ENCODE measurements at places on chromosomes 6 and 20.
A peak's percentile ranks its signal among the peaks of the same experiment; 100 is the strongest.

DNA sequence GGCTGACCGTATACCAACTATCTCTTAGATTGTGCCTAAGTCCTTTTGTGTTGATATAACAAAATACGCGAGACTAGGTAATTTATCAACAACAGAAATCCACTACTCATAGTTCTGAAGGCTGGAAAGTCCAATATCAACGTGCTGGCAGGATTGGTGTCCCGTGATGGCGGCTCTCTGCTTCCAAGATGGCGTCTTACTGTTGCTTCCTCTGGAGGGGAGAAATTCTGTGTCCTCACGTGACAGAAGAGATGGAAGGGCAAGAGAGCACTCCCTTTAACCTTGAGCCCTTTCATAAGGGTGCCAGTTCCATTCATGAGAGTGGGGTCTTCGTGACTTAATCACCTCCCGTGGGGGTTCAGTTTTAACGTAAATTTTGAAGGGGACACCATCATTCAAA lies 28.1 kb downstream of the RNF144B start:
- DNase-seq, result no peak

DNA sequence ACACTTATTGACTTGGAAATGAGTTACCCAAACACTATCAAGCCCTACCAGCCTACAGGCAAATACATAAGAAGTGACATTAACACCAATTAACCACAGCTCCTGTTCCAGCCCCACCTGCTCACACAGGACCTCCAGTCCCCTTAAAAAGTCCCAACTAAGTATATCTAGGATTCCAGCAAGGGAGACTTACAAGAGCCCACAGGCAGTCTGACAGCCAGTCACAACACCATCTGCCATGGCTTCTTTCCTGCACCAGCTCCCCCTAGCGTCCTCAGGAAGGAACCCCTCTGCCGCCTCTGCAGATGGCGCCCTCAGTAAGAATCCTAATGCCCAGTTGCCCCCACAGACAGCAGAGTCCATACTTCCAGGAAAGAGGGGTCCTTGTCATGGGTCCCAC lies 122.1 kb downstream of the HIVEP2 start:
- DNase-seq, result peak; percentile 12

DNA sequence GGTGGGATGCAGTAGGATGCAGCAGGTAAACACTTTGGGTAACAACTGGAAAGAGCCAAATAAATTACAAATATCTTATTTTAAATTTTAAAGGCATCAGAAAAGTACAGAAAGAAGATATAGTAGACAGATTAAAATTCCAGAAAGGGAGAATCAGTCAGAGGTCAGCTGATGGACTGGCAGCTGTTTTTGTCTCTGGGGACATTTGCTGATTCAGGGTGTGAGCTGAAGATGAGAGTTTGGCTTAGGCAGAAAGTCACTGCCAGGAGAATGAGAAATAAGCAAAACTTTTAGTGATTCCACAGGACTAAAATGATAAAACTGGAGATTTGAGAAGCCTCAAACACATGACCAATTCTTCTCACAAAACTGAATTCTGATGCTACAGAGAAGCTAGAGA lies 39.5 kb downstream of the AHI1 start:
- no peak for DNase-seq

DNA sequence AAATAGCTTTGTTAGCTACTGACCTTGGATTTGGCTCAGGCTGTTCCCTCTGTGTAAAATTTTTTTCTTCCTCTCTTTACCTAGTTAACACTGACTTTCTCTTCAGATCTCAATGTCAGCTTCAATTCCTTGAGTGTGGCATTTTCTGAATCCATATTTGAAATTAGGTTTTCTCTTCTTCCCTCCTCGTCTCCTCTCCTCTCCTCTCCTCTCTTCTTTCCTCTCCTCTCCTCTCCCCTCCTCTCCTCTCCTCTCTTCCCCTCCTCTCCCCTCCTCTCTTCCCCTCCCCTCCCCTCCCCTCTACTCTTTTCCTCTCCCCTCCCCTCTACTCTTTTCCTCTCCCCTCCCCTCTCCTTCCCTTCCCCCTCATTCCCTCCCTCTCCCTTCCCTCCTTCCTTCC lies 453.3 kb downstream of the BMP2 start:
- no peak for DNase-seq

DNA sequence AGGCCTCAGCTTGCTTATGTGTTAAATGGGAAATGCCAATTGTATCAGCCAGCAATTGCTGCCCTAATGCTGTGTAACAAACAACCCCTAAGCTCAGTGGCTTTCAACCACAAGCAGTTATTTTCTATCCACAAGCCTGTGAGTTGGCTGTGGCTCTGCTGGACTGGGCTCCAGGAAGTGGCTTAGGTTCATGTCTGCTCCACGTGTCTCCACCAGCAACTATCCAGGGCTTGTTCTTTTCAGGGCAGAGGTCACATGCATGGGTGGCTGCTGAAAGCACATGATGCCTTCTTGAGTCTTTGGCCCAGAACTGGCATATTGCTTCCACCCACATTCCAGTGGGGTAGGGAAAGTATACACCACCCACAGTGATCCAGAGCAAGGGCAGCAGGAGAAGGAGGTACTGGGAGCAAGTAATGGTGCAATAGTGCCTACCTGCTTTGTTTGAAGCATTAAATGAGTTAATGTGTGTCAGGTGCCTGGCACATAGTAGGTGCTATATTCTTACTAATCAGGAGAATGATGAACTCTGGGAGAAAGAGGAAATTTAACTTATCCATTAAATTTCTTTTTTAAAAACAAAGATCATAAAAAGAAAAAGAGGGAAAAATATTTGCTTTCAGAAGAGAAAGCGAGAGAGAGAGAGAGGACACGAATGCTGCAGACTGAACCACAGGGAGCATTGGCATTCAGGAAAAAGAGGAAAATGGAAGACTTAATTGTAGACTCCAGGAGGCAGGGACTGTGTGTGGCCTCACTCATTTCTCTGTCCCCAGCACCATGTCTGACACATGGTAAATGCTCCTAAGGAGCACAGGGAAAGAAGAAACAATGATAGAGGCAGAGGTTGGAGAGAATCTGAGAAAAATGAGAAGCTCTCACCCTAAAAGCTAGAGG lies 25.2 kb upstream of the RNF24 start:
- DNase-seq, result no peak

Measured in A549 (cell line).